ENCODE measurements at places on chromosomes 16 and 17.
A peak's percentile ranks its signal among the peaks of the same experiment; 100 is the strongest.

GRCh38 chr17:29613352-29613837 lies 9.3 kb downstream of the CORO6 start:
- peak; percentile 90 for DNase-seq

DNA sequence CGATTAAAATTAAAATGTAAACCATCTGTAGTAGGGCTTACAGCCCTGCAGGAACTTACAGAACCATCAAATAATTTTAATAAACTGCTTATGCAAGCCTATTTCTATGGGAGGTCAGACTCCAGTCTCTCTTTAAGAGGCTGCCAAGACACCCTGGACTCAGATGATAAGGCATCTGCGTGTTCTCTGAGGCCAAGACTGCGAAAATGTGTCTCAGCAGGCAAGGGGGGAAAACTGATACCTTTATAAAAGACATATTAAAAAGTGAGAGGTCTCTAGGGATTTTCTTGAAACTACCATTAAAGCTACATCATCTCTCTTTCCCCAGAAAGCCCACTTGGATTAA lies 32.2 kb downstream of the MPHOSPH6 start:
- DNase-seq = no peak

GRCh38 chr17:76988796-76989195 lies 120.6 kb downstream of the MGAT5B start:
- DNase-seq = no peak

- no peak for DNase-seq
These were observed 333.1 kb upstream of the XYLT1 start for GRCh38 chr16:17803625-17804410.

- DNase-seq = no peak
These were observed 38.0 kb downstream of the AXIN2 start for GRCh38 chr17:65523411-65523810.

DNA sequence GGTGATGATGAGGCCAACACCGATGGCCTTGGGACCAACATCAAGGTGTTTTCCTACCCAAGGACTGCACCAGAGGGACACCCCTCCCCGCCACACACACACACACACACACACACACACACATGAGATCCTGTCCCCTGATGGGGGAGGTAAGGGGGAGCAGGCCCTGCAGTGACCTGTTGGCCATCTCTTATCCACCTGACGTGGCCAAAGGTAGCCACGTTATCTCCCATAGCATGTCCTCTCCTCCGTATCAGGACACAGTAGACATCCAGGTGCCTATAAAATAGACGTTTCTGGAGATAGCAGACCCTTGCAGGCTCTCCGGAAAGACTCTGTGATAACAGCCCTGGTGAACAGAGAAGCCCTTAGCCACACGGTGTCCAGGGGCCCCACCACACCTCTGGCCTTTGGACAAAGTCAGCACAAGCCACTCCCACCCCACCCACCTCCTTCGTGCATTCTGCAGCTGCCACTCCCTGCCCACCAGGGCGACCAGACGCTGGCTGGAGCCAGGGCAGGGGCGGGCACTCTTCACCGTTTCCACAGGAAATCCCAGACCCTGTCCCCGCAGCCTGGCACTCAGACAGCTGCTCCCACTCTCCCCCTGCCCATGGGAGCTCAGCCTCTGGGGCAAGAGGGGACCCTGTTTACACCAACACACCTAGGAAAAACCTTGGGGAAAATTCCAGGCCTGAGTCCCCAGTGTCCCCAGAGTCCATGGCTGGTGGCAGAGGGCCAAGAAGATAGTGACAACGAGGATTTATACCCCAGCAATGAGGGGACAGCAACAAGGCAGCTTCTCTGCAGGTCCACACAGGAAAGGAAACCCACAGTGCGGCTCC lies 15.4 kb upstream of the ENPP7 start:
- no peak for DNase-seq

DNA sequence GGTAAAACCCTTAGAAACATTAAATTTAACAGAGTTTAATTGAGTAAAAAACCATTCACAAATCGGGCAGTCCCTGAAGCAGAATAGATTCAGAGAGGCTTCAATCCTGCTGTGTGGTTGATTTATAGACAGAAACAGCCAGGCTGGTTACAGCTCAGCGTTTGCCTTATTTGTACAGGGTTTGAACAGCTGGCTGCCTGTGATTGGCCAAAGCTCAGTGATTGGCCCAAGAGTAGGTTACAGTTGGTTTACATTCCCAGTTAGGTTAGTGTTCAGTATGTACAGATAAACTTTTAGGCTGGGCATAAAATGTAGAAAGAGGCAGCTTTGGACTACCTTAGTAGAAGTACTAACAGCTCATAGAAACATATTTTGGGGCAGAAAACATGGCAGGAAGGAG lies 210.4 kb upstream of the ELAC2 start:
- no peak for DNase-seq

GRCh38 chr16:1933097-1933661 lies 9.8 kb downstream of the MSRB1 start:
- DNase-seq = no peak

DNA sequence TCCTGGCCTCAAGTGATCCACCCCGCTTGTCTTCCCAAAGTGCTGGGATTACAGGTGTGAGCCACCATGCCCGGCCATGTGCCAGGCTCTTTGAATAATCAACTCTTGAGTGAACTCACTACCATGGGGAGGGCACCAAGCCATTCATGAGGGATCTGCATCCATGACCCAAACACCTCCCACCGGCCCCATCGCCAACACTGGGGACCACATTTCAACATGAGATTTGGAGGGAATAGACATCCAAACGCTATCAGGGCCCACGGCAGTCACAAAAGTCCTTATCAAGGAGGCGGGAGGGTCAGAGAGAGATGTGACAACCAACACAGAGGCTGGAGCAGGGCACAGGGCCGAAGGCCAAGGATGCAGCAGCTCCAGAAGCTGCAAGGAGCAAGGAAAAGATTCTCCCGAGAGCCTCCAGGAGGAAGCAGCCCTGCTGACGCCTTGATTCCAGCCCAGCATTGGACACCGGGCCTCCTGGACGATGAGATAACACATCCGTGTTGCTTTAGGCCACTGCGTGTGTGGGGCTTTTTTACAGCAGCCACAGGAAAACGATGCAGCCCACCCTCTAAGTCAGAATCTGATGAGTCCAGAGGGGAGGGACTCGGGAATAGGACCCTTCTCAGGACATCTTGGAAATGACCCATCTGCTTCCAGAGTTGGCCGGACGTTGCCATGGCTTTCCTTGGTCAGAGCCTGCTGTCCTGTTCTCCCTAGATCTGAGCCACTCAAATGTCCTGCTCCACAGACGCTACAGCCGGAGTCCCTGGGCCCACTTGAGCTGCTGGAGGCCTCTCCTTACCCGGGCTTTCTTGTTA lies 47.3 kb upstream of the CMIP start:
- DNase-seq = no peak

DNA sequence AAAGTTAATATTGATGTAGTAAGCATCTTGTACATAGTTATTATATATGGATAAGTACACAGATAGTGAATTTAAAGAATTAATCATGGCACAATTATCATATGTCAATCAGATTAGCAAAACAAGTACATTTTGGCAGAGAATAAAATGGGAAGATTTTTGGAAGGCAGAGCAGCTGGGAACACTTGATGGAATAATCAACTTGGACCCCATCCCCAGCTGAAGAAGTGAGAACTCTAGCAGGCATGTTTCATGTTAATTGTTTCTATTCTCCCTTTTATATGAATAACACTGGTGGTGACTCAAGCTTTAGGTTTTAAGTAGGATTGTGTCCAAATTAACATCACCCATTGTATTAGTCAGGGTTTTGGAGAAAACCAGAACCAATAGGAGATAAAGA lies 198.7 kb downstream of the KCNJ2 start:
- DNase-seq = no peak

All from activated effector memory CD4-positive, alpha-beta T cell treated with Interleukin-2 at 50 U/mL for 16 hours (primary cell).